ENCODE measurements at places on chromosomes 2 and 18.

DNA sequence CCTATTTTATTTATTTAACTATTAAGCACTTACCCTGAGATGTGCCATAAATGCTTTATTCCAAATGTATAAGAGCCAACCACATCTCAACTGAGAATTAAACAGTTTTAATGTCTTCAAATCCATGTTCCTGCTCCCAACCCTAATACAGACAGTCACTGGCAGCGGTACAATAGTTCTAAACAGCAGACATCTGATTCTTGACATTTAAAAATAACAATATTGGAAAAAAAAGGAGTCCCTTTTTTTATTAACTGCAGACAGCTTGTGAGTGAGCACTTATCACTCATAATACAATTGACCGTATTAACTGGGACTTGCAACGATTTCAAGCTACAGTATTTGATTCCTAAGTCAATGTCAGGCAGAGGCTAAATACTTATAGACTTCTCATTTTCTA, 424.6 kb downstream of the TGIF1 start:
- no peak for DNase-seq

GRCh38 chr2:116832148-116832547, 982.3 kb upstream of the DDX18 start:
- no peak for DNase-seq

- DNase-seq = no peak
Measured at GRCh38 chr18:55354795-55355194, 233.2 kb downstream of the TCF4 start.

- no peak for DNase-seq
Measured at GRCh38 chr2:167237478-167237877, 349.2 kb downstream of the XIRP2 start.

DNA sequence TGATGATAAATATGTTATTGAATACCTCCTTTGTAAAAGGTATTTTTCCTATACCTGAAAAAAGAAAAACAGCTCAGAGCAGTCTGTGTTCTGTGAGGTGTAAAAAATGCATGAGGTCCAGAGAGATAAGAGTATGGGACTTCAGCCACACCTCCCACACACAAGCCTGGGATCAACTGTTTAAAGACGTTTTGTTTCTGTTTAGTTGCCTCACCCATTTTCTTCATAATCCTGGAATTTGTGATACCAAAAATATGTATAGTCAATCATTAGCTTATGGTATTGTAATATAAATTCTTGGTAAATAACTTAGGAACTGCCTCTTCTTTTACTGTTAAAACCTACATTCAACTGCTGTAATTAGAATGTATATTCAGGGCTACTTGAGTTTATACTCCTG, 1322.9 kb upstream of the TMEFF2 start:
- no peak for DNase-seq

DNA sequence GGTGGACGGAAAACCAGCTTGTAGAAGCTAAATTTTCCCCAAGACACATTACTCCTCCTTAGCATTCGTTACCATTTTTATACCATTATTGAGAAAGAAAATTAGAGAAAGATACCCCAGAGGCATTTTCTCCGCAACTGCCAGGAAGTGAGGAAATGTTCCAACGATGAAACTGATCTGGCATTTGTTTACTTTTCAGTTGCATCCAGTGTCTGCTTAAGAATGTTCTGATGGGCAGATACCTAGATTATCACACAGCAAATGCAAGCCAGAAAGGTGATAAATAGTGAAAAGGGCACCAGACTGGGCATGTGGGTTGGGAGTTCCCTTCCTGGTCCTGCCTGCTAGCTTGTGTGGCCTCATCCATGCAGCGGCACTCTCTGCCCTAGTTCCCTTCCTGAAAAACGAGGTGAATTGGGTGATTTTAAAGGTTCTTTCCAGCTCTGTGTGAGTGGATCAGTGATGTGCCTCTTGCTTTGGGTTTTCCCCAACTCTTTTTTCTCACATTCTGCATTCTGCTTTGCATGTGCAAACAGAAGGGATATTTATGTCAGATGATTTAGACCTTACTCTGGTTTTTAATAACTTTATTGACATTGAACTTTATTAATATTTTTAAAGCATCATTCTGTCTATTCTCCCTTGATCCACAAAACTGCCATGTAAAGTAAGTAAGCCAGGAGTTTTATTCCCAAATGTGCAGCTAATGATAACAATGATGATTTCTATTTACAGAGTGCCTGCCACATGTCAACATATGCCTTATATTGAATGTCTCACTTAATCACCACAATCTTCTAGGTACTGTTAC, 139.6 kb downstream of the INSIG2 start:
- no peak for DNase-seq

GRCh38 chr2:208013285-208014178, 11.8 kb downstream of the PLEKHM3 start:
- DNase-seq = no peak

GRCh38 chr2:232022718-232023117, 61.2 kb downstream of the DIS3L2 start:
- no peak for DNase-seq

Measured in stimulated activated CD4-positive, alpha-beta T cell treated with anti-CD3 and anti-CD28 coated beads, Interleukin-12 subunit alpha, Interleukin-12 subunit beta, amount 100 ng/mL, for 48 hours (primary cell).